T-helper 9 cell (primary cell): ENCODE measurements at places on chromosomes 4 and X.

DNA sequence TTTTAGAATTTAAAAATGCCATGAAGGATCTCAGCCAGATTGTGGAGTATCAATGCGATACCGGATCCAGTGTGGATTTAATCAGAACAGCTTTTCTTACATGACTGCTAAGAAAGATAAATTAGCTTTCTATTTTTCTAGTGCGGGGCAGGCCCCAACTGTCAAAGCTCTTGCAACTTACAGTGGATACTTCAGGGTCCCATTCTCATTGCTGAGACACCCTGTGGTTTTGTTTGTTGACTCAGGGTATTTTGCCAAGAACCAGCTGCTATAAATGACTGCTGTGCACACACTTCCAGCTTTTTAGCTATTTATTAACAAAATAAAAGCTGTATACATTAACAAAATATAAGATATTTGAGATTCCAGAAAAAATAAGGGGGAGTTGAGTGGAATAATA is 166.4 kb downstream of the DCLK2 start:
- no peak for DNase-seq

GRCh38 chr4:110139815-110140214 is 58.6 kb downstream of the ELOVL6 start:
- DNase-seq: no peak

DNA sequence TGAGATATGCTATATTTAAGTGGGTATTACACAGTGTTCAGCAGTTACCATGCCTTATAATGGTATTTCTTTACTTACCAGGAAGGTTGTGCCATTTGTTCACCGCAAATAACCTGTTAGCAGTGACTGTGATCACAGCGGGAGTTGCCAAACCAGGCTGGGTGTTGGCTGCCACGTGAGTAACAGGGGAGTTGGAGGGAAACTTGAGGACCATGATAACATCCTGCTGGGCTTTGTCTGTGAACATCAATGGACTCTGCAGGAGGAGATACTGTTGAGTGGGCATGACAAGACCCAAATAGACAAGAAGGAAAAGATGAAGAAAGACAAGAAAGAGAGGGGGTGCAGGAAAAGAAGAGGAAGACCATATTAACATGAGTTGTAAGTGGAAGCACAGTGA is 242.9 kb downstream of the DCLK2 start:
- DNase-seq: no peak

DNA sequence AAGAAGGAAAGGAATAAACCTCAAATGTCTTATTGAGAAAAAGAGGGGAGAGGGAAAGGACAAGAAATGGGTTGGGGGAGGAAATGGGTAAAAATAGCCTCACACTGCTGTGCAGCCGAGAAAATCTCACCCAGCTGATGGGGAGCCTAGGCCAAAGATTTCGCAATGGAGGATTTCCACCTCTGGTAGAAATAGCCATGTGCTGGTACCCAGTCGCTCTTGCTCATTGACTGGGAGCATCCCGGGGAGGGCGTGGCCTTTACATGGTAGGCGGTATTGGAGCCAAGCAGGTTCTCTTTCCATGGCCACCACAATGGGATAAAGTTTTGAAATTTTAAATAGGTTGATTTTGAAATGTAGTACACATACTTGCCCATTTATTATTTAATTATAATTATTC is 255.1 kb upstream of the LDB2 start:
- DNase-seq: no peak

DNA sequence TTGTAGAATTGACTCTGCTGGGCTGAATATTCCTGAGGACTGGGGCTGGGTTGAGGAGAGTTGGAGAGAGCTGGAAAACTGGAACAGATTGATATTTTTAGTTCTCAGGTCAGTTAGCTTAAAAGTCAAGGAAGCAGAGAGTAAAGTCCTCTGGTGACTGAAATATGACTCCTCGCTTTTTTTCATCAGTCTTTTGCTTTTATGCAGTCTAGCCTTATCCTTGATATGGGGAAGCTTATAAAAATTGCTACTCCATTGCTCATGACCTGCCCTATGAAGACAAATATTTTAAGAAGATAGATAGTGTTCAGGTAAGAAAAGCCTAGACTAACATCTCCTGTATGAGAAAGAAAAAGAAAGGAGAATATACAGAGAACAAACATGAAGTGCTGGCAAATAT is 152.7 kb downstream of the C4orf33 start:
- no peak for DNase-seq

DNA sequence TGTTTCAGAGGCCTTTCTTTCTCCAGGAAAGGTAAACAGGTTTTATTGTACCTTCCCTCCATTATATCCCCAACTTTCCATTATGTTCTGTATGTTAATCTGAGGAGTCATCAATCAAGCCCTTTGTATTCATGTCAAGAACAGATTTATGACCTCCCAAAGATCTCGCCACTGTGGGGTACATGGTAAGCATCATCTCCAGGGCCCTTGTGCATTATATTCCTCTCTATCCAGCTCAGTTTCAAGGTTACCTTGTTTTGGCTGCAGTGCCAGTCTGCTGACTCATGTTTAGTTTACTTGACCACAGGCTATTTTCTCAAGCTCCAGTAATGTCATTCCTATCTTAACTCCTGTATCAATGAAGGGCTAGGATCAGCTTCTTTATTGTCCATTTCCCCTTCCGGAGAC is 125.1 kb upstream of the FRMPD4 start:
- no peak for DNase-seq

DNA sequence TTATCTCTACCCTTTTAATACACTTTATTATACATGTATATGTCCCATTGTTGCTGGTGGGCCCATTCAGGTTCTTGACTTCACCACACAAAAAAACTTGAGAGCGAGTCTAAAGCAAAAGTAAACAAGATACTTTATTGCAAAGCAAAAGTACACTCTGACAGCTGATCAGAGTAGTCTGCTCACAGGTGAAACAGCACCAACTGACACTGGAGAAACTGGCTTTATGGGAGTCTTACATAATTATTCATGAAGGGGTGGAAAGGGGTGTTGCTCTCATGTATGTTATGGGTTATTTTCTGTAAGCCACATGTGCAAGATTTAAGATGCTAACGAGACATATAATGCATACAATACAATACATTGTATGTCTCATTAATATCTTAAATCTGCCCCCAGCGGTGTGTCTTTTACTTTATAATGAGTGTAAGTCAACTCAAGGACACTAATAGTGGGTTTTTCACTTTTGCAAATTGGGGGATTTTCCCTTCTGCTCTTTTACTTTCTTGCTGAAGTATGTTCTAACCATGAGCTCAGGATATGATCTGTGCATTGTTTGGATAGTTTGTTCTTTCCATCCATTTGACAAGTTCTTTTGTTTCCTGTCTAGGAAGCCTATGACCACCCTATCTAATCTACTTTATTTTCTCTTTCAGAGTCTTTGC is 256.1 kb upstream of the ITM2A start:
- no peak for DNase-seq

DNA sequence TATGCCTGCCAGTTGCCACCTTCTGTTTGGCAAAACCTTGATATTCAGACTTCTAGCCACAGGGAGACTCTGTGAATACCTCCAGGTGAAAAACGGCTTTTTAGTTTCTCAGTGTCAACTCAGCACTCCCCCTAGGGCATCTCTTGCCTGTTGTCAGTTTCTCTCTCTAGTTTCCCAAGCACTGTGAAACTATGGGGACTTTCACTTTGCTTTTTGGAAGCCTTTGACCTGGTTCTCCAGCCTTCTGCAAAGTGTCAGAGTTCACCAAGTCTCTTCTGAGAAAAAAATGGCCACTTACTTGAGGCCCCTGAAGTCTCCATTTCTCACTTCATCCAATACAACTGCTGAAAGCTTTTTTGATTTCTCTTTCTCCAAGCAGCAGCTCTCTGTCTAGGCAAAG is 521.5 kb downstream of the INPP4B start:
- DNase-seq: no peak
